ENCODE measurements at places on chromosomes 7 and 10. TPM values are rescaled to one million over a fixed set of nuclear protein-coding genes. Genes with fewer than 3 reads are reported as not detected.

Gene CAMK2B
- total RNA-seq: not detected

Gene CCL24
- total RNA-seq: not detected

Gene TYW1B
- total RNA-seq: 2.2 TPM

Gene SUPV3L1
- total RNA-seq: 34.5 TPM

Gene PTPRZ1
- under 0.01 TPM for total RNA-seq

Gene FKBP14
- 40.9 TPM for total RNA-seq

Gene PALD1
- 0.29 TPM for total RNA-seq

Gene HYAL4
- not detected for total RNA-seq

Gene CLEC5A
- not detected for total RNA-seq

Gene SAMD9
- total RNA-seq: 30.4 TPM

Gene MASTL
- total RNA-seq: 13.0 TPM

Gene COL17A1
- total RNA-seq: under 0.01 TPM

Gene LEP
- 0.36 TPM for total RNA-seq

Gene HOXA7
- 4.4 TPM for total RNA-seq

Gene SAMD9L
- total RNA-seq: 17.7 TPM

Gene TMEM130
- 1.1 TPM for total RNA-seq
